NCI-H2081 (cell line): ENCODE measurements at places on chromosomes 5 and 9.

DNA sequence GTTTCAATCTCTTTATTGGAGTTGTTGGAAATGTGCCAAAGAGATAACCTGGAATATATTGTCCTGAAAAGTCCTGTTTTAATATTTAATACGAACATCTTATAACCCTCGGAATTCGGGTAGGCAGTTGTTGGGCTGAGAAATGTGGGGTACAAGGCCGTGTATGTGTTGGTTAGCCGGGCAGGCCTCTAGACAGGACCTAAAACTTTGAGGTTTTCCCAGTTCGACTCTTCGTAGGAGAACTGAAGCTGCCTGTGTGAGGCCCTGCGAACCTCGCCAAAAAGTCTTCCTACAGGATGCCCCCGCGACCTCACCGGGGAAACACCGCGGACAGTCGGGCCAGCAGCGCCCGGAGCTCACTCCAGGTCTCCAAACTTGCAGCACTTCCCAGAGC is 583 bp upstream of the TJP2 start:
- DNase-seq = no peak

- DNase-seq = peak; percentile 51
Observed at GRCh38 chr5:31581498-31582099, 49.5 kb downstream of the C5orf22 start.

- no peak for DNase-seq
Observed at GRCh38 chr5:16841416-16841815, 94.7 kb downstream of the MYO10 start.

GRCh38 chr5:32406650-32407049 is 37.9 kb downstream of the ZFR start:
- no peak for DNase-seq

DNA sequence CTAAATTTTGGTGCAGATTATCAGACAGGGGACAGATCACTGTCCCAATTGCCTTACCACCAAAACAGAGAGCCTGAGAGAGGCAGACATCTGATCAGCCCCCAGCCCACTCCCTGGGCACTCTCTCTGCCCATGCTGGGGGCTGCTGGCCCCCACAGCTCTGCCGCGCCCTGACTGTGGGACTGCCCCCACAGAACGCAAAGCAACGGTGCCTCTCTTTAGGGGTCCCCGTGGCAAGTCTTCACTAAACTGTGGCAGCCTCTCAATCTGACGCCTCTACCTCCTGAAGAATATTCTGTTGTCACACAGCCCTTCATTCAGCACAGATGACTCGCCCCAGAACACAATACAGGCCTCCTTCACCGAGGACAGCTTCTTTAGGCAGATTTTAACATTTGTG is 197.4 kb downstream of the ERCC6L2 start:
- DNase-seq = no peak

DNA sequence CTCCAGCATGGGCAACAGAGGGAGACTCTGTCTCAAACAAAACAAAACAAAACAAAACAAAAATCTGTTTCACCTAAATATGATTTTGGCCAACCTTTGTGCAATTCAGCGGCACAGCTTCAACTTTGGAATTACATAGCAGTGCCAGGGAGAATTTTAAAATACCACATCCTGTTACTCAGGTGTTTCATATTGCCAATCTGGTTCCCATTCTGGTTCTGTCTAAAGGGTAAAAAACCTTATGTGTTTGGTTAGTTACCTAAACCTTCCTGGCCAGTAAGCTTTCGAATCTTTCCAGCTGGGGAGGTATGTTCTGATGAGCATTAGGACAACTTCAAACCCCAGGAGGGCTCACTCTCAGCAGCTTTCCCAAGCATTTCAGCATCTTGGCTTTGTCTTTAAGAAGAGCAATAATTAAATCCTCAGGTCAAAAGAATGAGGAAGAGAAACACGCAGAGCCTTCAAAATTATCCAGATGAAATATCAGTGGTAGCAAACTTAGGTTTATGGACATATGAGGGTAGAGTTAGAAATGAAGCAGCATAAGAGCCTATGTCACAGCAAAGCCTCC is 2.7 kb downstream of the DAB2 start:
- DNase-seq = no peak

- peak; percentile 42 for DNase-seq
Observed at GRCh38 chr5:140925806-140926442, at the start of gene PCDHAC1. Gene PCDHAC1, plus strand, starts transcription at chr5:140926299. Its CDS starts 594 bp downstream, at chr5:140926893.

DNA sequence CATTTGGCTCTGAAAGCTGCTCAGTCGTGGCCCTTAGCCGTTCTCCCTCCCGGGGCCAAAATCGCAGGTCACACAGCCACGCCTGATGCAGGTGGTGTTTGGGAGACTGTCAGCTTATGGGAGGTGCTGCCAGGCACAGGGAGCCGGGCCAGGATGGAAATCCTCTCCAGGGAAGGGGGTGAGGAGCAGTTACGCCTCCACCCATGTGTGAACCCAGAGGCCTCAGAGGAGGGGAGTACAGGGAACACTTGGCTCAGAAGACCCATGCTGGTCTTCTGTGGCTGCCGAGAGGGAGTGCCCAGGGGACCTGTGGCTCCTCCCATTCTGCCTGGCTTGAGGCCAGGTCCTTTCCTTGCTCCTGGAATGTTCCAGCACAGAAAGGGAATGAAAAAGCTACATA is 3.6 kb upstream of the OLFM1 start:
- no peak for DNase-seq

- no peak for DNase-seq
Observed at GRCh38 chr5:134578578-134579283, 53.3 kb downstream of the JADE2 start.
